Amniotic stem cell (primary cell): ENCODE measurements at places on chromosomes 3 and 15.

GRCh38 chr3:133300102-133300501 is 99.8 kb upstream of the BFSP2 start:
- no peak for DNase-seq

GRCh38 chr15:99407716-99408115 is 156.4 kb downstream of the LRRC28 start:
- no peak for DNase-seq

GRCh38 chr3:149942409-149942808 is 28.3 kb downstream of the PFN2 start:
- DNase-seq = no peak

DNA sequence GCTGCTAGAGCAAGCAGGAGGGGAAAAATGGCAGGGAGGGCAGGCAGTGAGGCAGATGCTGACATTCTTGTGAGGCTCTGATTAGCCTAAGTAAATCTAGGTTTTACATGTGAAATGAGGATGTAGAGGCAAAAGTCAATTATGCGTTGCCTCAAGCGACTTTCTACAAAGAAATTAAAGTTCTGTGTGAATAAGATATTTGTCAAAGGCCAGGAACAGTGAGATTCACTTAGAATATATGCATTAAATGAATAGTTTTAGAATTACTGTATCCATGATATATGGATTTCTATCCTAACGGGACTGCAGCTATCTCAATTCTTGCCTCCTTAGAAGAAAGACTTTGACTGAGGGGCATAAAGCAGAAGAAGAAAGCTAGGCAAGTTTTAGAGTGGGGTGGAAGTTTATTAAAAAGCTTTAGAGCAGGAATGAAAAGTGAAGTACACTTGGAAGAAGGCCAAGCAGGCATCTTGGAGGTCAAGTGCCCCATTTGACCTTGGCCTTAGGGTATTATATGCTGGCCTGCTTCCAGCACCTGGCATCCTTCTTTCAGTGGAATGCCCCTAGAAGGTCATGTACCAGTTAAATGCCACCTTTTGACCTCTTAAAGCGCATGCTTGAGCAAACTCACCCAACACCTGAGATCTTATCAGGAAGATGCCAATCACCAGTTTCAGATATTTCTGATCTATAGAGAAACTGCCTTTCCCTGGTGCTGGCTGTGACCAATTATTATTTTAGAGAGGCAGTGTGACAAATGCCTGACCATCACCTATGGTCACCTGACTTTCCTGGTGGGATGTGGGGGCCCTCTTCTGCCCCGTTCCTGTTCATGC is 38.2 kb downstream of the OSTN start:
- no peak for DNase-seq

DNA sequence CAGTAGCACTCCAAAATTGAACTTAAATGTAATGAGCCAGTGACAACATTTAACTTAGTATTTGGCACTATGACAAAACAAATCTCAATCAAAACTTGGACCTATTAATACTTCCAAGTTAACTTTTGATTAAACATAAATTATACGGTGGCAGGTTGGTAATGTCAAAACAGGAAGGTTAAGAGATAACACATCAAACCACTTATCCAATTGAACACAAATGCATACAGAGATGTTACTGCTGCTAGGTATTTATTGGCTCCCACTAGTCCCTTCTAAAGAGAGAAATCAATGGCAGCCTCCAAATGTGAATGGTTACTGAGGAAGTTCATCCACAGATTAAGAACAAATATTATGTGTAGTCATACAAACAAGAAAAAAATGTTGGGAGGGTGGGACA is 1.8 kb downstream of the GSK3B start:
- no peak for DNase-seq

- DNase-seq = no peak
Measured at GRCh38 chr3:126816298-126816697, 112.3 kb downstream of the CHCHD6 start.

DNA sequence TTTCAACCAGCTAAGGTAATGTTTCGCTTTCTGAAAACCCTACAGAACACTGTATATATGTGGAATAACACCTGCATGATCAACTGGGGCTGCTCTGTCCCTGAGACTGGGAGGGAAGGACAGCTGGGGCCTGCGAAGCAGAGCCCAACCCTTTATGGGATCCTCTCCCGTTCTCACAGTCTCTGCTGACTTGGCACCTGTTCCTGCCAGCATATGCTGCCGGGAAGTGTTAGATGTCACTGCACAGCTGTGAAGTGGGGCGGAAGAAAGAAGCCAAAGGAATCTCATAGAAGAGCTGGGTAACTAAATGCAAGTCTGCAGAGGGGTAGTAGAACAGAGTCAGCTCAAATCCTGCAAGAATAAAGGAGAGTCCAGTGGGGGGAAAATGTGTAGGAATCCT is 29.6 kb downstream of the LRRC3B start:
- no peak for DNase-seq

DNA sequence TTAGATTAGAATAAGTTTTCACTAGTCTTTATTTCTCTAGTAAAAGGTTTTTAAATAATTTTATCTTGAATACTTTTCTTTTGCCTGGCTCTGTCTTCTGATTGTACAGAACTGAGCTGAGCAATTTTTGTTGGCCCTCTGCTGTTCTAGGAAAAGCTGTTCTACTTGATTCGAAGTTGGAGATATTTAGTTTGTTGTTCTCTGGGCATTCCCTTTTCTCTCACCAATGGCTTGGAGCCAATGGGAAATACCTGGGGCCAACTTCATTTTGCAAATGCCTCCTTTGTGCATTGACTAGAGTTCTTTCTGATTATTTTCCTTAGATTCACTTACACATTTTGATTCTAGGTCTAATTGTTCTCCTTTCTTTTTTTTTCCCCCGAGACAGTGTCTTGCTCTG is 16.5 kb downstream of the ABHD5 start:
- DNase-seq = no peak

GRCh38 chr15:100696452-100696851 is 94.1 kb downstream of the ASB7 start:
- no peak for DNase-seq

GRCh38 chr3:13123765-13124164 is 50.5 kb upstream of the IQSEC1 start:
- no peak for DNase-seq

DNA sequence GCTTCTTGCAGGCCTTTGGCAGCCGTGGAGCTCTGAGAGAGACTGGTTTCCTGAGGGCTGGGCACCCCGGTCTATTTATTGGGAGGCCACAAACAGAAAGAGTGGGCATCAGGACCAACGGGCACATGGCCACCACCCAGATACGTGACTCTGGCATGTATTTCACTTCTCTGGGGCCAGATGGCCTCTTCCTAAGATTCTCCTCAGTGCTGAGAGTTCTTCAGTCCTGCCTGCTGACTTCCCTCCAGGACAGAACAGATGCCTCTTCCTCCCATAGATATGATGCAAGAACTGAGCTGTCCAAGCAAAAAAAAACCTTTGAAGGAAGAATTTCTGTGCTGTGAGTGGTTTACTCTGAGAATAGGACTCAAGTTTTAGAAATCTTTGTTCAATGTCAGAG is 107.7 kb downstream of the IGF2BP2 start:
- peak; percentile 30 for DNase-seq

- no peak for DNase-seq
Measured at GRCh38 chr3:87335931-87336330, 59.5 kb upstream of the POU1F1 start.

DNA sequence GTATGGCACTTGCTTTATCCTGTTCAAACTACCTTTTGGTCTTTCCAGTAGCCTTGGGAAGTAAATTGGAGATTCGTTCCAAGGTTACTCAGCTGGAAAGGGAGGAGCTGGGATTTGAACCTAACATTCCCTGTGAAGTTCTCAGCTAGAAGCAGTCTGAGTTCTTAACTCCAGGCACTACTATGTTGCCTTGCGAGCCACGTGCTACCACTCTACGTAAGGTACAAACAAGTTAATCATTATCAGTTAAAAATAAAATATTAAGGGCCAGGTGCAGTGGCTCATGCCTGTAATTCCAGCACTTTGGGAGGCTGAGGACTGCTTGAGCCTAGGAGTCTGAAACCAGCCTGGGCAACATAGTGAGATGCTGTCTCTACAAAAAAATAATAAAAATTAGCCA is 30.7 kb upstream of the CDCP1 start:
- DNase-seq = no peak

- no peak for DNase-seq
Measured at GRCh38 chr3:48464713-48465221, 18.2 kb downstream of the ATRIP start.

DNA sequence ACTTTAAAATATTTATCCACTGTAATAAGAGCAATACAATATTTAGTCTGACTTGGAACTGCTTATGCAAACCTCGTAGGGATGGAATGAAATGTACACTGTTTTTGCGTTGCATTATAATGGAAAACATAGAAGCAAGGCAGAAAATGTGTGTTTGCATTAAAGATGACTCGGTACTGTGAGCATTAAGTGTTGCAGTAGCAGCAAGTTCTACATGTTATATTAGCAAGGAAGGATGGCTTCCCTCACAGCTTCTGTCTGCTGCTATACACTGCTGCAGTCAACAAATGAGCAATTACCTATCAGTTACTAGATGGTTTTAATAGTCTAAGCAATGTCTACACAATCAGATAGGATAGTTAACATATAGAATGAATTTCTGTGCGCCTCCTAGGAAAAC is 75.4 kb downstream of the CDIN1 start:
- DNase-seq = no peak

DNA sequence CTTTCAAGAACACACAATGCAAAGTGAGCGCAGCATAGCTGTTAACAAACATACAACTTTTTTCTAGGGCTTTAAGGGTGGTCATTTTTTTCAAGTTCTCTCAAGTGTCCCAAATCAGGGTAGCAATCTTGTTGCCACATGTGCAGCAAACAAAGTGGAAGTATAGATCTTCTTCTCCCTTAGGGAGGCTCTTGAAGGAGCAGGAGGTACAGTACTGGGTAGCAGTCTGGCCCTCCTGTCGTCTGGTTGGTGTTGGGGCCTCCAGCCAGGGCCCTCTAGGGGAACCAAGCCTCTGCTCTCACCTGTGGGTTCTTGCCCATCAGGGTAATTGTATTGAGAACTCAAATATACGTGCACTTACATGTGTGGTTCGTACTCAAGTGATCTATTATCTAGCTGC is 25.8 kb downstream of the MKRN2 start:
- DNase-seq = no peak

DNA sequence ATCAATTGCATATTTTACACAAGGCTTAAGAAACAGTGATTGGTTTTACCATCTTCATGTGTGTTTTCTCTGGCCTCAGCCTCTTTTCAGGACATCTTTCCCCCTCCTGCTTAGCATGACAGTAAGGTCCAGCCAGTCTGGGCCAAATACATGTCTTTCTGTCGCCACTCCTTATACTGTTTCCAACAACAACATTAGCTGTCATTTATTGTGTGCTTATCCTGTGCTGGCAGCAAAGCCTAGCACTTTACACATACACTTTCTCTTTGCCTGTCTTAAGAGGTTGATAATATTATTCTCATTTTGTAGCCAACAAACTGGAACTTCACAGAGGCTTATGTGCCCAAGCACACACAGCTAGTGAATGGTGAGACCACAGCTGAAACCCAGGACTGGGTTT is 37.8 kb downstream of the B3GALNT1 start:
- no peak for DNase-seq

GRCh38 chr15:50552238-50552637 is 5.8 kb upstream of the USP50 start:
- no peak for DNase-seq

DNA sequence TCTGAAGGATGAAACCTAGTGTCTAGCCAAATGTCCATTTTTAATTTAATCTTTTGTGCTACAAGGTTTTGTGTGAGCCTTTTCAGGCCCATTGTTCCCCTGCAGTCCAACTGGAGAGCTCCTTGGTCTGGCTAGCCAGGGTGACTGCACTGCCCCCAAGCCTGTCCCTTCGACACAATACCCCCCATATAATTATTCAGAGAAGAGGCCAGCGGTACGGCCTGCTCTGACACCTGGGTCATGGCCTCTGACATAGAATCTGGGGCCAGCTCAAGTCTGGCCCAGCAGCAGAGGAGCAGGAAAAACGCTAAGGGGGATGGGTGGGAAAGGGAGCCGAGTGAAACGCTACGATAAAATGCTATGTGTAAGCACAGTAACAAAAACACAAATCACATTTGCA is 64.2 kb upstream of the PYGO1 start:
- DNase-seq = no peak

DNA sequence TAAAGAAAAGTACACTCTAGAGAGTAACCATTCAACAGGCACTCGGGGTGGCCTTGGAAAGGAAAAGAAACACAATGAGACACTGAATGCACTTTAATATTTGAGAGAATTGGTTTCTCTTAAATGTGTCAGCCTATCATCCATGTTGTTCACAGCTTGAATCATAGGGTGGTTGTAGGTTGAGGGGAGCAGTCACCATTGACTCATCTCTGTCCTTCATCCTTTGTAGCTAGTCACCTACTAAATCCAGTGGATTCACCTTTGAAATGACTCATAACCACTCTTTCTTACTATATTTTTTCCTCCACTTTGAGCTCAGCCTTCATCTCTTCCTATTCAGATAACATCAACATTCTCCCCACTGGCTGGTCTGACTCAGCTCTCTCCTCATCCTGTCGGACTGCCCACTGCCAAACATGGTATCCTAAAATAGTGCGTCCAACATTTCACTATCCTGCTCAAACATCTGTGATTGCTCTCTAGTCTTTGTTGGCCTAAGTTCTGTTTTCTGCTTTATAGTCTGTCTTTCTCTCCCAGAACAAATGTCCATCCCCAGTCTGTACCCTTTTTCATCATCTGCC is 182.7 kb upstream of the GADL1 start:
- peak; percentile 51 for DNase-seq

- no peak for DNase-seq
Measured at GRCh38 chr15:52352086-52352485, 56.5 kb upstream of the MYO5C start.

DNA sequence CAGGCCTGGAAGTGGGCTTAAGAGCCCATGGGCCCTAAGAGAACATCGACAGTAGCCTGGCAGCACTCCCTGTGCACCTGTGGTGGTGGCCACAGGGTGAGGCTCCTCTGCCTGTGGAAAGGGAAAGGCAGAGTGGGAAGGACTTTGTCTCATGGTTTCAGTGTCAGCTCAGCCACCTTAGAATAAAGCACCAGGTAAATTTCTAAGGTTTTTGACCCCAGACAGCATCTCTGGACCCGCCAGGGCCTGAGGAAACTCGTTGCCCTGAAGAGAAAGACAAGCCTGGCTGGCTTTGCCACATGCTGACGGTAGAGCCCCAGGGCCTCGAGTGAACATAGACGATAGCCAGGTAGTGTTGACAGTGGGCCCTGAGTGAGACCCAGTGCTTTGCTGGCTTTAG is 22.1 kb downstream of the GOLGA6A start:
- DNase-seq = no peak

GRCh38 chr3:16770792-16771191 is 114.0 kb upstream of the PLCL2 start:
- no peak for DNase-seq

- DNase-seq = no peak
Measured at GRCh38 chr3:127680798-127681221, 8.1 kb downstream of the ABTB1 start.

- DNase-seq = peak; percentile 59
Measured at GRCh38 chr15:48695088-48695826, 49.7 kb upstream of the FBN1 start.
